ENCODE measurements at places on chromosomes 5 and 9.

DNA sequence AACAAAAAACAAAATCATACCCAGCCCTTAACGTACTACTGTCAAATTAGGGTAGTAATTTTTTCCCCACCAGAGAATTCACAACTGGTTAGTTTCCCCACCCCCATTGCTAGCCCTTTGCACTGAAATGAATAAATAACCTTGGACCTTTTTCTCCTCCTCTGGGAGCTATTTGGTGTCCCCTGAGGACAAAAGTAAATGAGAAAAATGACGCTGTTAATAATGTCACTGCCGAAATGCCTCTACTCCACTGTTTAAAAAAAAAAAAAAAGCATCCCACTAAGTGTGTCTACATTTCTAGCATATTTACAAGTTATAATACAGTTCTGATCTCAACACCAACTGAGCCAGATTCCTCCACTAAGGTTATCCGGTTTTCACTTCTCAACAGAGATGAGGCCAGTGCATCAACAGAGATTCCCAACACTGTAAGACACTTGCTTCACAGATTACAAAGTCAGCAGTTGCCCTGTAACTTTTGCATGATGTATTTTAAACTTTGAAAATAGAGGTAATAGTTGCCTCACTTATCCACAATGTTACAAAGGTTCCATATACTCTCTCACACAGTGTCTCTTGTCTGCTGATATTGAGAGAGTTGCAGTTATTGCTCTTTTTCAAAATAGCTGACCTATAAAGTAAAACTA lies 5.1 kb upstream of the NFIB start:
- DNase-seq = no peak

- DNase-seq = no peak
These were observed 2.3 kb downstream of the PNPLA7 start for GRCh38 chr9:137547687-137548543.

DNA sequence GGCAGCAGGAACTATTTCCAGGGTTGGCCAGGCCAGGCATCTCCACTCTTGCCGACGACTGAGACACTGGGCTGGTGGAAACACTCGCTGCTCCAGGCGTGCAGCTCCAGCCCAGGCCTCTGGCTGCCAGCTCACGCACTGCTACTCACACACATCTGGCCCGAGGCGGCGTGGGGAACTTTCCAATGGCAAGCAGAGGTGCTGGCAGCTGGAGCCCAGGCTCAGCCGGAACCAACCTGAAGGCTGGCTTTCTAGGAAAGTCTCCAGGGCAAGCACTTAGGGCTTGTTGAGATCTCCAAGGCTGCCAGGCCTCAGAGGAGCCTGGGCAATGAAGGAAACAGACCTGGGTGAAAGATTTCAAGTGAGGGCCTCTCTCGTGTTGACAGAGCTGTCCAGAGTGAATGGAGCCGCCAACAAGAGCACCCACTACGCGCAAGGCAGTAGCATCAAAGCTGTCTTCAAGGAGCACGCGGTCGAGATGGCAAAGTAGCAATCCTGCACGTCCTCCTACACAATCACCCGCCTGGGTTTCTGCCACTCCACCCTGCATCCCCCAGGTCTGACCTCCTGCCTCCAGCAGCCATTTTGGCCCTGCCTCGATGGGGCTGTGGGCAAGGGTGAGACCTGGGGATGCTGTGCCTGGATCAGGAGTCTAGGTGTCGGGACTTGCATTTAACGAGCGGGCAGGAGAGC lies 14.4 kb downstream of the SH3PXD2B start:
- DNase-seq = no peak

- no peak for DNase-seq
These were observed 14.8 kb upstream of the TUT7 start for GRCh38 chr9:86368871-86369521.

- DNase-seq = no peak
These were observed 7.7 kb downstream of the PLGRKT start for GRCh38 chr9:5429873-5430564.

DNA sequence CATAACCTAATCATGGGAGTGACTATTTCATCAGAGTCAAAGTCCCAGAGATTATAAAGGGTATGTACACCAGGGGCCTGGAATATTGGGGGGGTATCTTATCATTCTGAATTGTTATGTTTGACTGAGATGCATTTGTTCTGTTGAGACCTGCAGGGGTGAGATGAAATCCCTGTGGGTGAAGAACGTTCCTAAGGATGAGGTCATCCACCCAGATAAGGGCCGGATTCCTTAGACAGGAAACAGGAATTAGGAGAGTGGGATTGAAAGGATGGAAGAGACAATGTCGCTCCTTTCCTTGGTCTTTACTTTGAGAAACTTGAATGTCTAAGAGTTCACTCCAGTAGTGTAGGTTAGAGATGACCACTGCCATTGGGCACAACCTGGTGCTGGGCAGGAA lies 54.7 kb downstream of the GAS1 start:
- no peak for DNase-seq

- DNase-seq = no peak
These were observed 204.1 kb downstream of the EBF1 start for GRCh38 chr5:158895588-158895987.

Measured in LNCaP clone FGC (cell line).